ENCODE measurements at places on chromosomes 4 and X.

DNA sequence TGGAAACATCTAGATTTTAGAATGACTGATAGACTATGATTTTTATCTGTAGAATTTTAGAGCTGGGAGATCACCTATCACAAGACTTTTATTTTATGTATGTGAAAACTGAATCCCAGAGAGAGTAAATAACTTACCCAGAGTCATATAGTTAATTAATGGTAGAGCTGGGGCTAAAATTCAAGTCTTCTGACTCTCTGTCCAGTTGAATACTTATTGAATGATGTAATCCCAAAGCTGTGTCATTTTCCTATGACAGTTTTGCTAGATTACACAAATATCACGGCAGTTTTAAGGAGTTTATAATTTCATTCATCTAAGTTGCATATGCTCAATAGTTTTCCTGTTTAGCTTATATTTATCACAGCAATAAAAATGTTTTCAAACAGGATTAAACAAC is 6.7 kb downstream of the NRK start:
- no peak for DNase-seq

DNA sequence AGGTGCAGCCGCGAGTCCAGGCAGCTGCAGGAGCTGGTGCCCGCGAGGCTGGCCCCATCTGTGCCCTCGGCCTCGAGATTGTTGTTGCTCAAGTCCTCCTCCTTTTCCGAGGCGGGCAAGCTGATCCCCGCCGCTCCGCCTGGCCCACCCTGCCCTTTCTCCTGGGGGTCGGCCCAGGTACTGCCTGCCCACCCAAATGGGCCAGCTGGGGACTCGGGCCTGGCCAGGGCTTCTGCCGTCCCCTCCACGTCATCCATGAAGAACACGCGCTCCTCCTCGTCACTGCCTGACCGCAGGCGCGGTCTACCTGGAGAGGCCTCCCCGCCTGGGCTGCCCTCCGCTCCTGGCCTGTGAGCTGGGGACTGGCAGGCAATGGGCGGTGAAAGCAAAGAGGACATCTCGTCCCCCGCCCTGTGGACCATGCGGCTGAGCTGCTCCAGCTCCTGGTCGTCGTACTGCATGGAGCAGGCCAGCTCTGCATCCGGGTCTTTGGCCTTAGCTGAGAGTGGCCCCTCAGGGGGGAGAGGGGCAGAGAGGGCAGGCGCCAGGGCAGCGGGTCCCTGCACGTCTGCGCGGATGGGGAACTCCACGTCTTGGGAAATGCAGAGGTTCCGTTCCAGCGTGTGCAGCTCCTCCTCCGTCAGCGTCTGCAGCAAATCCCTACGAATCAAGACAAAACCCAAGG is 43.1 kb upstream of the MXD4 start:
- no peak for DNase-seq

GRCh38 chr4:79788884-79789283 is 284.1 kb downstream of the ANTXR2 start:
- no peak for DNase-seq

- no peak for DNase-seq
These were observed 56.1 kb downstream of the LANCL3 start for GRCh38 chrX:37627602-37628001.

DNA sequence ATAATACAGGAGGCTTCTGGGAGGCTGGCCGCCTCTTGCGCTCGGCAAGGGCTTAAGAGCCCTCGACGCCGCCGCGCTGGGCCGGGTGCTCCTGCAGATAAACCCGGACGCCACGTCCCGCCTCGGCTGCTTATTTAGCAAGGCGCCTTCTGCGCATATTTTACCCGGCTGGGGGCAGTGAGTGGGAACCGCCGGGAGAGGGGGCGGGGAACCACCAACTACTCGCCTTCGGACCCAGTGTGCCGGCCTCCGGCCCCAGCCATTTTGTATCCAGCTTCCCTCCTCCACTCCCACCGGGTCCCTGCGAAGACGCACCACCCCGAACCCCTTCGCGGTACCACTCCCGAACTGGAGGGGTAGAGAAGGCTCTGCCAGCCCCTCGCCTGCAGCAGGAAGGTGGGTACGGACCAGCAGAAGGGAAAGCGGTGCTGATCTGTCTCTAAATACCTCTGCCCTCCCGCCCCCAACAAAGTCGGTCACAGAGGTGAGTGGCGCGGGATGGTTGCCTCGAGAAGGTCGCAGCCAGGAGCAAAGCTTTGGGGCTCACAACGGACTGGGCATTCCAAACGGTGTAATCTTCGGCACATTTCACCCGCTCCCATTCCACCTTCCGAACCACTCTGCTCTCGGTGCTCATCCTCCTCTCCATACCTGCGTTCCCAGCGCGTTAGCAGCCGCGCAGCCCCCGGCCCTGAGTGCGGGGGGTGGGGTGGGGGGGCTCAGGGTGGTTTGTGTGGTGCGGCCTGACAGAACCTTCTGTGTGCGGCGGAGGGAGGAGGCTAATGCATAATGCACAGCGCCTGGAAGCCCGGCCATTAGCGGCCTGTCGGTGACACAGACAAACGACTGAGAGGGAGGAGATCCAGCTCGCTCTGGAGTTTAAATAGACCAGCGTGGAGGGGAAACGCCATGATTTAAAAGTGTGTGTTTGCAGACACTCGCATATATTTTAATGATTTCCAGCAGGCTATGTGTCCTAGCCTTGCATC is 4.9 kb upstream of the BCOR start:
- no peak for DNase-seq

DNA sequence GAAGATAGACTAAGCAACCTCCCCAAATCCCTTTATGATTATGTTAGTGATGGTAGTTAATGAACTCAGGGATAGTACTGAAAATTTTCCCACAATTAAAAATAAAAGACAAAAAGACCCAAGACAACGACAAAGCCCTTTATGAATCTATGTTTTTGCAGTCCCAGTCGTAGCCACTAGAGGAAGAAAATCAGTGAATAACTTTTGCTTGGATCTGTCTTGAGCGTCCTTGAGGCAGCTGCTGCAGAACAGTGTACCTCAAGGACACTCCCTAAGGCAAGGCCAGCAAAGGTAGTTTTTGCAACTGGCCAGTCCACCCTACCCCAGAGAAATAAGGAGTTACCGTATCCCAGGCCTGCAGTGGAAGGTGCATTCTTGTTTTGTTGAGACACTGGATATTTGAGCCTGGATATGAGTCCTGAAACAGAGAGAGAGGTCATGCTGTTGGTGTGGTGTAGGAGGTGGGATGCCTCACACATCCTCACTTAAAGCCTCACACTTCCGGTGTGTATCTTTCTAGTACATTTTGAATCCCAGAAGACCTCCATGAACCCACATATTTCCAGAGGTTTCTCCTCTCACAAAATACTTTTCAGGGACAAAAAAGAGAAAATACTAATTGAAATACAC is 8.7 kb upstream of the TIMM8A start:
- no peak for DNase-seq

DNA sequence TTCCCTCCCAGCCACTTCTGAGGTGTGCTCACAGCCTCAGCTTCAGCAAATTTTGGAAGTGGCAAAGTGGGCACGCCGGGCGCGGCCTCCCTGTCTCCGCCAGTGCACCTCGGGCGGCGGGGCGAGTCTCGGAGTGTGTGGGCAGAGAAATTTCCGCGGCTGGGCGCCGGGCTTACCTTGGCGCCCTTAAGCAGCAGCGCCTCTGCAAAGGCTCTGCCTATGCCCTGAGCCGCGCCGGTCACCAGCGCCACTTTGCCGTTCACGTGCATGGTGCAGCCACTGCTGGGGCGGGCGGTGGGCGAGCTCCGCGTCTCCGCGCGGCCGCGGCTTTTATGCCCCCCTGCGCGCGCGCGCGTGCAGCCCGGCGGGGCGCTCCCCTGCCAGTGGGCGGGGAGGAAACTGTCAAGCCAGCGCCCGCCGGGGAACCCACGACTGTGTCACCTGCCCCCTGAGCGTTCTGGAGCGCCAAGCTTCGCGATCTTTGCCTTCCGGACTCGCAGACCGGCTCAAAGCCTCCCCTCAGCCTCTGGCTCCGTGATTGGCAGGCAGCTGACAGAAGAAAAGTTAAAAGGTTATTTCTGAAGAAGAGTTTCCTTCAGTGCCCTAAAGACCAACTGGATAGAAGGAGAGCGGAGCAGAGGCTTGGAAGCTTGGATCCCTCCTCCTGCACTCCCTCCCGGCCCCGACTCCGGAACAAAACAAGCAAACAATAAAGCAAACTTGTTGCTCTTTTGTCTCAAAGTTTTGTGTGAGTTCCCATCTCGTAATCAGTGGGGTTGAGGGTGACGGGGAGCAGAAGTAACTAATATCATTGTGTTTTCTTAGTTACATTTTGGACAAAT is at the start of gene HPGD:
Gene HPGD (minus strand): TSS at position 306 of the 842 bp plus-strand sequence. CDS start 37 bp downstream, at position 269.
- DNase-seq = peak; percentile 35

All from NCI-H1930 (cell line).